ENCODE measurements at places on chromosomes 6 and 20.

GRCh38 chr6:5446362-5447075 is 185.2 kb downstream of the FARS2 start:
- DNase-seq = no peak

- no peak for DNase-seq
Measured at GRCh38 chr20:50067461-50067860, 45.5 kb downstream of the UBE2V1 start.

DNA sequence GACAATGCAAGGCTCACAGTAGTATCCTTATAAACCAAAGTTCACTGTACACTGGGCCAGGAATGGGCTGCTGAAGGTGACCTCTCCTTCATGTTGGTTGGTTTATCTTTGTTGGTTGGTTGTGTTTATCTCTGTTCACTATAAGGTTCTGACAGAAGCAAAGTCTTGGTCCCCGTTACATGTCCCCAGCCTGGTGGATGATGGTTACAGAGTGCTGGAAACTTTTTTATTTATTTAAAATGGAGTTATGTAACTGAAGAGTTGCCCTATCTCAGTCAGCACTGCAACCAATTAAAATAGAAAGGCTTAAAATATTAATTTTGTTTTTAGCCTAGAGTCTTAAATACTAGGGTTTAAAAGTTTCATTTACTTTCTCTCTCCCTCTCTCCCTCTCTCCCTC is 100.6 kb downstream of the SLC16A10 start:
- DNase-seq = no peak

- no peak for DNase-seq
Measured at GRCh38 chr20:14882846-14883245, 545.4 kb upstream of the FLRT3 start.

GRCh38 chr6:100118301-100118700 is 124.3 kb upstream of the MCHR2 start:
- DNase-seq = no peak
